ENCODE measurements at places on chromosomes 6 and 20.

DNA sequence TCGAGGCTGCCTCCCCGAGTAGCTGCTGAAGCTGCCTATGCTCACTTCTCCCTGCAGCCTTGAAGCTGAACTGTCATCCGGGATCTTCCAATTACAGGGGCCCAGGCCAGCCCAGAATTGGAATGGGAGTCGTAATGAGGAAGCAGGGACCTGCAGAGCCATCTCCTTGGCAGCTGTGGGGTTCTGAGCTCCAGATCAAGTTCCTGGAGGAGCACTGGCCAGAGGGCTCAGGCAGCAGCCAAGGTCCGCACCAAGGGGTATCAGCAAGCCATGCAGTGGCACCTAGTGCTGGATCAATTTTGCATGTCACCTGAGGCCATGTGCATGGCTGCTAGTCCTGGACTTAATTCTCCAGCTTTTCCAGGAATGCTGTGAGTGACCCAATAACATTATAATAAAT is 163.2 kb upstream of the TSHZ2 start:
- DNase-seq, result no peak

DNA sequence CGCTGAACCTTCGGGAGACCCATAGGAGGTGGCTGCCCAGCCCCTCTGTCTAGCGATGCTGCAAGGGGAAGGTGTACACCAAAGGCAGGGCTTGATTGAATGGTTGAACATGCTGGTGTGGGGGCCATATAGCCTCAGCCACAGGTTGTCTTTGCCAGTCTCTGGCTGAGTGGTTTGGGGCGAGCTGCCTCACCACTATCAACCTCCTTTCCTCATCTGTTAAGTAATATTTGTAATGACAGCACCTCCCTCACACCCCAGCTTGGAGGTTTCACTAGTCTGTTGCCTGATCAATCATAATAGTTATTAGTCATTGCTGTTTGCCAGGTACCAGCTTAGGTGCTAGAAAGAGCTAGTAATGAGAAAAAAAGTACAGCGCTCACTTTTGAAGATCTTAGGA is 11.8 kb upstream of the ZNF831 start:
- DNase-seq, result no peak

DNA sequence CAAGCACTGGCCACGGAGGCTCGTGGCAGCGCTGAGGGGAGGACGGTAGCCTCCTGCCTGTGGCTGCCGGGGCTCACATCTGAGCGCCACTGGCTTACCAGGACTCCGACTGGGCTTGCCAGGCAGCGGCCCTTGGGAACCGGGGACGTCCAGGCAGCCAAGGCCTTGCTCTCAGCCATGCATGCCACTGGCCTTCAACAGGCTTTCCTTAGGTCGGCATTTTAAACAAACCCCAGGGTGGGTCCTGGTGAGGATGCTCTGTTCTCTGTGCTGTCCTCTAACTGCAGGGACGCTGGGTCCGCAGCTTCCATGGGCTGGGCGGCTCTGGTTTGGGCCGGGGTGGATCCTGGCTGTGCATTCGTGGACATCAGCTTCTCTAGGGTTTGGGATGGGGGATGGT is 59.1 kb upstream of the BHLHE23 start:
- DNase-seq, result no peak

GRCh38 chr20:53463101-53463972 is 130.3 kb downstream of the ZNF217 start:
- DNase-seq, result no peak

- no peak for DNase-seq
These were observed 715.1 kb downstream of the PTPRT start for GRCh38 chr20:42474646-42475045.

DNA sequence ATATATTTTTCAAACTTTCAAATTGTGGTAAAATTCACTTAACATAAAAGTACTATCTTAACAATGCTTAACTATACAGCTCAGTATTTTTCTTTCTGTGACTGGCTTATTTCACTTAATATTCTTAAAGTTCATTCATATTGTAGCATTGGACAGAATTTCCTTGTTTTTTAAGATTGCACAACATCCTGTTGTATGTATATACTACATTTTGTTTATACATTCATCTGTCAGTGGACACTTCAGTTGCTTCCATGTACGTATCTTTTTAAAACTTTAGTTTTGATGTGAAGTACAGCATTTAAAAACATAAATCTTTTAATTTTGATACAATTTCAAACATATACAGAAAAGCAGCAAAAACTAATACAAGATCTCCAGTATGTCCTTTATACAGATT is 220.7 kb downstream of the ZFAND3 start:
- DNase-seq, result no peak

DNA sequence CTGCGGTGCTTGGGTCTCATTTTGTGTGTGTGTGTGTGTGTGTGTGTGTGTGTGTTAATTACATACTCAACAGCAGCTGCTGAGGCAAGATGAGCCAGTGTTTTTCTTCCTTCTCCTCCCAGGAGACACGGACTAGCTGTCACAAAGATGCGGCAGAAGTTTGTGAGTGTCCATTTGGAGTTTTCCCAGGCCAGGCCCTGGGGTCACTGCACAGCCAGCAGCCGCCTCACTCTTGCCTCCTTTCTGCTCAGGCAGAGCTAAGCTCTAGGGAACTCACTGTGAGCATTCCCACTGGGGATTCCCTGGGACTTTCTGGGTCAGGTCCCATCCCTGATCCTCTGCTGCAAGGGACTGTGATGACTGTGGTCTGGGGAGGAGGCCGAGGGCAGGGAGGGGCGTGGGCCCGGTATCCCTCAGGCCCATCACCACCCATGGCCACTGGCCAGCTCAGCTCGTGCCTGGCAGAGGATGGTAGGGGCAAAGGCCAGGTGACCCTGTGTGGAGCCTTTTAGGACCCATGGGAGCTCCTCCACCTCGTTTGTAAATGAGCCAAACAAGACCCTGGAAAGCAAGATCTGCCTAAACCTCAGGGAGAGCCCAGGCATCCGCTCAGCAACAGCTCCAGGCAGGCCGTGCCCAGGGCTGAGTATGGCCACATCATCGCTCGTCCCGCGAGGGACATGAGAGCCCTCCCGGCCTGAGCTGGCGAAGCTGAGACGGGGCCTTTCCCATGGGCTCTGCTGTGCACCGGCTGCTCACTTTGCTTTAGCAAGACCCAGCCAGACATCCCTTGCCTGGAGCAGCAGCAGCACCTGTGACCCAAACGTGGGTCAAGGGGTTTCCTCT is 102.0 kb downstream of the PSMB1 start:
- no peak for DNase-seq

GRCh38 chr20:36439040-36439730 is 102.1 kb upstream of the MYL9 start:
- DNase-seq, result peak; percentile 38

DNA sequence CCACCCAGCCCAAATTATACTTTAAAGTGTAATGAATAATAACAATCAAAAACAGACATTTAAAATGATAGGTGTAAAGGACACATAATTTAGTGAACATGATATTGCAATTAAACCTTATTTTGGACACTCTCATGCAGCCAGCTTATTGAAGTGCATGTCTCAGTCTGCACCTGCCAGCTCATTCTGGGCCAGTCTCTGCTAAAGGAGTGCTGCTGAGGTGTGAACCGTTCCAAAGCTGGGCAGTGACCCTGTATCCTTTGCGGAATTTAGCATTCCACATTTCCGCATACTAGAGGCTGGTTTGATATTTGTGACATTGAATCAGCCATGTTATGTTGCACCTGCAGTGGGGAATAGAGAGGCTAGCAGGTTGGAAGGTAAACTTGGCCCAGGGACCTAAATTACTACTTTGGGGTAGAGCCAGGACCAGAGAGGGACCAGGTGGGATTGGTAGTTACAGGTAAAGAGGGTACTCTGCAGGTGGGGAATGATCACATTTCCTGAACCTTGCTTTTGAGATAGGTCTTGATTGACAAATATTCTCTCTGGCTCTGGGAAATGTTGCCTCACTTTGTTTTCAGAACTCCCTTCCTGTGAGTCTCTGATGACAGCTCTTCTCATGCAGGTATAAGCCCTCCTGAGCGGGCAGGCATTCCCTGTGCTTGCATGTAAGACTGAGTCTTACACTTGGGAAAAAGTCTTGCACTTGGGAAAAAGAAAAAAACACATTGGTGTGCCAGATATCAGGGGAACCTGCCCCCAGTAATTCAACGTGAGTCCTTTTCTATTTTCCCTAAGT is 26.2 kb downstream of the TULP4 start:
- DNase-seq, result no peak

GRCh38 chr6:130138116-130138908 is 84.4 kb downstream of the SAMD3 start:
- no peak for DNase-seq

DNA sequence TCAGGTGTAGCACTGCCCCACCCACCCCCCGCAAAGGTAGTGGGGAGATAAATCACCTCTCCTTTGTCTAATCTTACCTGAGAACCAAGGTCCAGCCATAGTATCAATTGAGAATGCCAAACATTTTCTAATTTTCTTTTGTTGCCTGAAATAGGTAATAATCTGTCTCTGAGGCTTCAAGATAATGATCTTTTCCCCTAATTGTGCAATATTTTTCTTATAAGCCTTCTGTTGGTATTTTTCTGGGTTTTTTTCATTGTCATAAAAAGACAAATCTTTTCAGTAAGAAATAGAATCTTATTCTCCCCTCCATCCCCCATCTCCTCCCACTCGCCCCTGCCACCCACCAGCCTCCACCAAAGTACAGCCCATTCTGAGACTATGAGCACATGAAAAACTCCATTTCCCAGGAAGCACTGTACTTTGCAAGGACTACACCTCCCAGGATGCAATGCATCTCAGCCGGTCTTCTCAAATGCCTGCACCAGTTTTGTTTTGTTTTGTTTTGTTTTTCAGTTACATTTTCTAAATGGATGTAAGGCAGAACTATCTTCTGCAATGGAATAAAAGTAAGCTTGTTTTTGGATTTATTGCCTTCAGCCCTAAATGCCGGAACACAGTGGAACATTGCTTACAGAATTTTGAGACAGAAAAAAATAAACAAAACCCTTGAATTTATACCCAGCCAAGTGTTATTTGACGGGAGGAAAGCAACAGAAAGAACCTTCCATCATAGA is 268.0 kb downstream of the TFAP2A start:
- DNase-seq, result no peak

DNA sequence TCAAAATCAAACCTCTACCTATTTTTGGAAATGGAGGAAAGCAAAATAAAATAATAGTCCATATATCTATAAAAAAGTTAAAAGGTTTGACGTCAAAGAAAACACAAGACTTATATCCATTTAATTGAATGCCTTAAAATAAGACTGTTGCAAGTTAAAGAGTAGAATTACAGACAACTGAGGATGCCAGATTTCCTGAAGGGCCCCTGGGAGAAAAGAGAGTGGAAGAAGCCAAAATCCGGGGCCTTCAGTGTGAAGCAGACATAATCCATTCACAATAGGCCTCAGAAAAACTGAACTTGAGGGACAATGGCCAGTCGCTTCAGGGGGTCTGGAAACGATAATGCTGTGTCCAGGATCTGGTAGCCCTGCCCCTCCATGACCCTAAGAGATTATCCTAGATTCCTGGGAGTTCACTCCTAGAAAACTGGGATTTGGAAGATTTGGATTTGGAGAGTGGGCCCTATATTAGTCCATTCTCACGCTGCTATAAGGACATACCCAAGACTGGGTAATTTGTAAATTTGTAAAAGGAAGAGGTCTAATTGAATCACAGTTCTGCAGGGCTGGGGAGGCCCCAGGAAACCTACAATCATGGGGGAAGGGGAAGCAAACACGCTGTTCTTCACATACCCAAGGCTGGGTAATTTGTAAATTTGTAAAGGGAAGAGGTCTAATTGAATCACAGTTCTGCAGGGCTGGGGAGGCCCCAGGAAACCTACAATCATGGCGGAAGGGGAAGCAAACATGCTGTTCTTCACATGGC is 94.0 kb upstream of the SLC2A12 start:
- DNase-seq, result no peak

GRCh38 chr6:116887168-116887567 is 10.1 kb downstream of the RFX6 start:
- no peak for DNase-seq

DNA sequence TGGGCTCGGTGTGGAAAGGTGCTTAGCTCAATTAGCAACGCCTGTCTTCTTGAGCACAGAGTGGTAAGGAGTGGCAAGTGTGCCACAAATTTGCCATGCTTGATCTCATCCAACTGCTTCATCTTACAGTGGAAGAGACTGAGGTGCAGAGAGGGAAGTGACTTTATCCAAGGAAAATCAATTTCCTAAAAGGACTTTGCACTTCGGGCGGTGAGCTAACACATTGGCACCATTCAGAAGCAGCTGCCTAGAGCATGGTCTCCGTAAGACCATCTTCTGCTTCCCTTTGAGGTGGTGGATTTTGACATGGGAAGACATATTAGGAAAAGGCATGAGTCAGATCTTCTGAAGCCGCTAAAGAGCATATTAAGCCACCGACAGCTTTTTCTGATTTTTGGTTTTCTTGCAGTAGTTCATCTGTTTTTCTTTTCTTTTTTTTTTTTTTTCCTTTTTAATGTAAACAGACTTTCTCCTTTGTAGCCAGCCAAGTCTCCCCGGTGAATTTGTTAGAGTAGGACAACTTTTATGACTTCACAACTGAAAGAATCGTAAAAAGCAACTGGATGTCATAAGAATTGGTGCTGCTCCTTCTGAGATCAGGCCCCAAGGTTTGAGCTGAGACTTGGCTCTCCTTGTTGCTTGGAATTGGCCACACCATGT is 273.2 kb downstream of the CDC5L start:
- no peak for DNase-seq

DNA sequence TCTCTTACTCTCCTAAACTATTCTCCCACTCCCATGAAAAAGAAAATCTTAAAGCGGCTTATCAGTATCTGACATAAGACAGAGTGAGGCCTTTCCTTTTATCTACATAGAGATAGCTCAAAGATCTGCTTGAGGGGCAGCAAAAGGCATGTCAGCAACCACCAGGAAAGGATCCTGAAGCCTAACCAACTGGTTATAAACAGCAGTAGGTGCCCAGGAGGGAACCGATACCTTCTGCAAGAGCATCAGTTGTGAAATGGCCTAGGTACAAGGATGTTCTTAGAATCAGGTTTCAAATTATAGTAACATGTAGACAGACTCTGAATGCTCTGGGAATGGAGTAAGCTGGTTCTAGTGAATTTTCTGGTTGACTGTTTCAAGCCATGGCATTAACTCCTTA is 21.4 kb downstream of the JARID2 start:
- DNase-seq, result no peak

DNA sequence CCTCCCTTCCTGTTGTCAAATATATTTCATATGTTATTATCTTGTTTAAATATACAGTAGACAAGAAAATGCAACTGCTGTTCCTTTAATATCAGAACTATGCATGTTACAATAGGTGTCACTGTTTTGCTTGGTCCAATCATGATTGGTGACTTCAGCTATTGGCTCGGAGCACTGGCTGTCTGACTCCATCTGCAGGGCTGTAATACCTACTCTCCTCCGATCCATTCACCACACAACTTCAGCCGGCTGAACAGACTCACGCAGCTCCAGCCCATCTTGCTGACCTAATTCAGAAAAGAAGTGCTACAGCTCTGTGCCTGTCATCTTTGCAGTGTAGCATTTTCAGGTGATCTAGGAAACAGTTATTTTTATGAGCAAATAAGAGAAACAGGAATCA is at the start of gene BTBD3:
TSS of gene BTBD3 (plus strand) at position 231 of the 400 bp plus-strand sequence. CDS start 383 bp downstream, outside the sequence.
- no peak for DNase-seq

GRCh38 chr6:143232849-143233248 is 172.2 kb downstream of the AIG1 start:
- DNase-seq, result no peak

Data from T follicular helper cell (primary cell).